ENCODE measurements at places on chromosomes 16 and 17. TPM values are rescaled to one million over a fixed set of nuclear protein-coding genes. Genes with fewer than 3 reads are reported as not detected.

CCDC182 gene
- total RNA-seq = not detected

KRT13 gene
- total RNA-seq = 0.40 TPM

LRRC36 gene
- 0.09 TPM for total RNA-seq

CDRT4 gene
- 1.0 TPM for total RNA-seq

ARHGAP44 gene
- 2.7 TPM for total RNA-seq

SOX8 gene
- total RNA-seq = 1.4 TPM

KRTAP3-1 gene
- total RNA-seq = not detected

Measured in A549 treated with CORT108297 at 1 μM for 4 hours (cell line).